ENCODE measurements at places on chromosomes 1 and 21. TPM values are rescaled to one million over a fixed set of nuclear protein-coding genes. Genes with fewer than 3 reads are reported as not detected.

MROH7 gene
- 0.18 TPM for total RNA-seq

DNAJC28 gene
- total RNA-seq, result 2.1 TPM

TRABD2B gene
- total RNA-seq, result not detected

AKNAD1 gene
- not detected for total RNA-seq

MAD2L2 gene
- 19.7 TPM for total RNA-seq

SELL gene
- total RNA-seq, result 581 TPM

GBP3 gene
- total RNA-seq, result 39.4 TPM

RBP7 gene
- total RNA-seq, result not detected

TGFB2 gene
- total RNA-seq, result not detected

WNT4 gene
- total RNA-seq, result not detected

TP73 gene
- not detected for total RNA-seq

SON gene
- 493 TPM for total RNA-seq

SPATA6 gene
- total RNA-seq, result 8.3 TPM

DPYD gene
- total RNA-seq, result 39.3 TPM

ACTL8 gene
- total RNA-seq, result not detected

ZNF593OS gene
- total RNA-seq, result not detected

C1orf115 gene
- total RNA-seq, result 0.52 TPM

LHX8 gene
- total RNA-seq, result not detected

DEPDC1 gene
- total RNA-seq, result not detected

SLFNL1 gene
- total RNA-seq, result 0.47 TPM

KLHDC9 gene
- 0.60 TPM for total RNA-seq

GCSAML gene
- total RNA-seq, result not detected

SPATA17 gene
- total RNA-seq, result not detected

ZNF326 gene
- total RNA-seq, result 27.3 TPM

LIN28A gene
- not detected for total RNA-seq

NLRP3 gene
- 3.2 TPM for total RNA-seq

KCNN3 gene
- not detected for total RNA-seq

C1orf185 gene
- not detected for total RNA-seq

TRIM17 gene
- 1.7 TPM for total RNA-seq

SPRR1B gene
- not detected for total RNA-seq

TNFSF4 gene
- 2.3 TPM for total RNA-seq

IFNLR1 gene
- 4.6 TPM for total RNA-seq

KPRP gene
- not detected for total RNA-seq

SCNM1 gene
- 65.2 TPM for total RNA-seq

HMGB4 gene
- total RNA-seq, result not detected

Measured in naive thymus-derived CD8-positive, alpha-beta T cell (primary cell).